ENCODE measurements at places on chromosomes 5 and 9.

DNA sequence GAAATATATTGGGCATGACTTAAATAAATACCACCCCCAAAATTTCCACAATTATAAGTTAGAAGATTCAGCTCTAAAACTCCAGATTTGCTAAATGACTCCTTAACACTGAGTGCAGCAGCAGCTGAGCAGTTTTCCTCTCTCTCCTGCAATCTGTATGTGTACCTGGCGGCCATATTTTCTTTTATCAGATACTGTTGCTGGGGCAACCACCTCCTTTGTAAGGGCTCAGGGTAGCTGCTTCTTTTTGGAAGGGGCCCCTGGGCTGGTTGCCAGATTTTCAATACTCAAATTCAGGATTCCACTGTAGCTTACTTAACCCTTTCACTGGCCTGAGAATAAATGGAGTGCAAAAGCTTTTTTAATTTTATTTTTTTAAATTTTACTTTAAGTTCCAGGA lies 197.0 kb downstream of the TAF11L14 start:
- no peak for DNase-seq

DNA sequence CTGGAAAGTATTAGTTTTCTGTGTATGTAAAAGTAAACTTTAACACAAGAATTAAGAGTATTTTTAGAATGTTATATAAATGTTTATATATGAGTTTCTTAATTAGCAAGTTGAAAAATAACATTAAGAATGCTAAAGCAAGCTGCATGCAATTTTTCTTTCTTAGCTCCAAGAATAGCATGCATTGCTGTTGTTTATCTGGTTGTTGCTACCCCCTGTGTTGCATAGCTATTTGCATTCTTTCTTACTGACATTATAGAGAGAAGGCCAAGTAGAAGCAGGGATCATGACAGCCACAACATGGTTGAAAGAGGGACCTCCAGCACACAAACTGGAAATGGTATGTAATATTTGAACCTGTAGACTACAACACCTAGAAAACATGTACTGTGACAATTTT lies 94.8 kb downstream of the ERCC6L2 start:
- DNase-seq: no peak

DNA sequence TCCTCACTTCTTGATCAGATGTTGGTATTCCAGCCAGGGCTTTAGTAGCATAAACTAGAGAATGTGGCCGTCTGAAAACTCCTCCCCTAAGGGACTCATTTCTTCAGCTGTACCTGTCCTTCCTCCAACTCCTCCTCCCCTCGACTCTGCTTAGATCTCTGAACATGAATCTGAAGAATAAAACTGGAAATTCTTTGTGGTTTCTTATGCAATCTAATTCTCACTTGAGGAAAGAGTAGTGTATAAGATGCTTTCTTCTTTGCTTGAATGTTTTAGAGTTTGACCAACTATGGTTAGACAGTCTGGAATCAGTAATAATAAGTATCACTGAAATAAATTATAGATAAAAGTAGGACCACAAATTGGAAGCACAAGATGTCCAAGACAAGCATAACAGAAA lies 128.5 kb downstream of the LRRC70 start:
- DNase-seq: no peak

DNA sequence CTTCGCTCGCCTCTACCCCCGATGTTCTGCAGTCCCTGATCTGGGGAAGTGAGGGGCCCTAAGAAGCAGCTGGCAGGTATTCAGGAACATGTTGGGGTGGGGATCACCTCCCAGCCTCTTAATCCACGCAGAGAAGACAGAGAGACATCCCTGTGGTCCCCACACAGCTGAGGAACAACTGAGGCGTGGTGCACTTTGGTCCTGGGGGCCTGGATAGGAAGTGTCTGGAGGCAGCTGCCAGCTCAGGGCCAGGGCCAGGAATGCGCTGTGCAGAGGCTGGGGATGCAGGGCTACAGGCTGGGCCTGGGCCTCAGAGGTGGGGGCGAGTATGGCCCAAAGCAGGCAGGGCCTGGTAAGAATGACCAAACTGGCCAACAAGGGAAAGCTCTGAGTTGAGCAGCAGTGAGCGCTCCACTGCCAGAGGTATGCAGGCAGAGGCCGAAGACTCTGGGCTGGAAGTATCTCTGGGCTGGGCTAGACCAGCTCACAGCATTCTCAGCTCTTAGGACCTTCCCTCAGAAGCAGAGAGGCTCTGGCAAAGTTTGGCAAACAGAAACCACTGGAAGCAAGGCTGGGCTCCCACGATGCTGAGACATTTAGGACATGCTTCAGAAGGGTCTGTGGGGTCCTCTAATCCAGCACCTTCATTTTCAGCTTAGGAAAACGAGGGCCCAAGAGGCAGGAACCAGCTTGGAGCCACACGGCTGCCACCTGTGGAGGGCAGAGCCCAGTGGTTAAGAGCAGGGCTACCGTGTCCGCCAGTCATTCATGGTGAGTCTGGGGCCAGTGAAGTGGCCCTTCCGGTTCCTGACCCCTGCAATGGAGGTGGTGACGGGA lies 174.4 kb downstream of the GAPVD1 start:
- no peak for DNase-seq

- no peak for DNase-seq
Measured at GRCh38 chr5:9555961-9556360, 10.1 kb upstream of the SEMA5A start.

DNA sequence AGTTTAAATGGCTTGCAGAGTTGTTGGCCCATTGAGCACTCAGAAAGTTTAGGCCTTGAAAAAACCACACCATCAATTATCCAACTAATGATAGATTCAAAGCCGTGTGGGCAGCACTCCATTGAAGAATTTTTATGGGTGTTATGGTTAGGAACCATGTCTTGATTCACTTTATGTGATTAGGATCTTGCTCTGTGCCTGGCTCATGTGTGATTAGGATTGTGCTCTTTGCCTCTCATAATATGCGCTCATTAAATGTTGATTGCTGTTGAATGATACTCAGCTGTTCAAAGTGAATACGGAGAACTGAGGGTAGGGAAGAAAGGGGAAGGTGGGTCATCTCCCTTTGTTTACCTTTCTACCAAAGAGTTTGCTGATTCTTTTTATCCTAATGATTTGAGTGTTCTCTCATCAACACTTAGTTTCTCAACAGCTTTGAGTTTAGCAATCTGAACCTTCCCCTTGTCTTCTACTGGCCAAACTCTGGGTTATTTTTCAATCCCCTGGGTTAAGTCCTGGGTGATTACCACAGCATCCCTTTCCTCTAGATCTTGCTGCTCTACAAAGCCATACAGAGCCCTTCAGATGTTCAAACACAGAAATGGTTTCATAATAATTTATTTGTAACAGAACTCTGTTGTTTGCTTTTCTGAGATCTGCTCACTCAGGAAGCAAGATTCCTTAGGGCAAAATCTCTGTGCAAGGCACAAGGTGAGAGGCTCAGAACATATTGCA lies 668.8 kb upstream of the RGMB start:
- DNase-seq: no peak

DNA sequence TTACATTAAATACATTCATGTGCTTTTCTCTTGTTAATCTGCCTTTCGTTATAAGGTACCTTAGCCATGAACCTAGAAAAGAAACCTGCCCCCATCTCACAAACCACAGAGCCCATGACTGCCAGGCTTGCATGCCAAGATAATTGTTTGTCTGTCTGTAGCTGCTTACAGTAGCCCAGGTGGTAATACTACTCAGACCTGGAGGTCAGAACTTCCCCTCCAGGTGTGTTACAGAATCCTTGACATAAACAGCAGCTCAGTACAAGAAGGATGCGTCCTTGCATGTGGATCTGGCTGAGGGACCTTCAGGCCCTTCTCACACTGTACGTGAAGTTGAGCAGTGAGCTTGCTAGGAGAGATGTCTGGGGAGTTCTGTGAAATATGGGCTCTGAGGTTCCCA lies 291.4 kb downstream of the CSNK1G3 start:
- DNase-seq: no peak

- DNase-seq: no peak
Measured at GRCh38 chr5:76715736-76716455, at the start of gene F2R. F2R (plus strand) TSS chr5:76716126; CDS start chr5:76716308, 182 bp downstream.

GRCh38 chr9:96122282-96122681 lies 179.7 kb downstream of the HSD17B3 start:
- no peak for DNase-seq

- DNase-seq: no peak
Measured at GRCh38 chr9:134418354-134418753, 92.1 kb downstream of the RXRA start.

GRCh38 chr5:135120951-135121350 lies 86.9 kb upstream of the PITX1 start:
- no peak for DNase-seq

DNA sequence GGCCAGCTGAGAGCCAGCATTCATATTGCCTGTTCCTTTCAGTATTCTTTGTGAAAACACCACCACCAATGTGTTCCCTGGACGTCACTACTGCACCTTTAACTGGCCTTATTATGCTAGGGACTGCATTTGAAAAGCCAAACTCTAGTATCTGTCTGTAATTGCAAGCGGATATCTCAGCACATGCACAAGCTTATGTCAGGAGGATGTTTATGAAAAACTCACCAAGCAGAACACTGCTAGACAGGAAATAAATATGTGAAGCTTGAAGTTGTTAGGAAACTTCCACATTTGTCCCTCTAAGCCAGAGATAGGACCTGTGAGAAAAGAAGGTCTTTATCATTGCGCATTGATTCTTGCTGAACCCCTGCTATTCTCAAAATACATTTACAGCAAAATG lies 135.4 kb upstream of the CCDC152 start:
- DNase-seq: no peak

GRCh38 chr9:87862536-87863268 lies 20.0 kb upstream of the SPATA31E1 start:
- no peak for DNase-seq

DNA sequence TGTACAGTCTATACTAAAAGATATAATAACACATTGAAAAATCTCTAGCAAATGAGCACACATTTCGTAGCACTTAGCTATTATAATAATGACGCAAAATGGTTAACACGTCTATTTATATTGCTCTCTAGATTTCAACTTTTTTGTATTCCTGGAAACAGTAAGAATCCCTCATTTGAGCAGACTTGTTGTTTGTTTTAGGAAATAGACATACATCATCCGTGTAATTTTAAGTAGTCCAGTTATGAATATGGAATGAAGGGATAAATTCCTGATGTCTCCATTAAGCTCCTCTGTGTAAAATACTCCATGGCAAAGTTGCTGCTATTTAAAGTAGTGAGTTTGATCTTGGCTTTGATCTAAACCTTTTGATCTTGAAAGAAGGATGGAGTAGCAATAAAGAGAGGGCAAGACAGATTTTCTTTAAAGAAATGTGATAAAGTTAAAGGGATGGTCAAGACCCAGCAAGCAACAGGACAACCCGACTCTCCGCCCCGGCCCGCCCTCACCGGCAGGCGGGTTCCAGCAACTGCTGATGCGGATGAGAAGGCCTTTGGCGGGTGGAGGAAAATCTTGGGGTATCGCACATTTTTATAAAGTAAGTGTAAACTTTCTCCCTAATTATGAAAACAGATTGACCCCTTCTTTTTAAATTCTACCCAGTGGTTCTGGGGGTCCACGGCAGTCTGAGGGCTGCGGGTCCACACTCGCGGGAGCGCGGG lies 277.4 kb downstream of the AOPEP start:
- DNase-seq: no peak

DNA sequence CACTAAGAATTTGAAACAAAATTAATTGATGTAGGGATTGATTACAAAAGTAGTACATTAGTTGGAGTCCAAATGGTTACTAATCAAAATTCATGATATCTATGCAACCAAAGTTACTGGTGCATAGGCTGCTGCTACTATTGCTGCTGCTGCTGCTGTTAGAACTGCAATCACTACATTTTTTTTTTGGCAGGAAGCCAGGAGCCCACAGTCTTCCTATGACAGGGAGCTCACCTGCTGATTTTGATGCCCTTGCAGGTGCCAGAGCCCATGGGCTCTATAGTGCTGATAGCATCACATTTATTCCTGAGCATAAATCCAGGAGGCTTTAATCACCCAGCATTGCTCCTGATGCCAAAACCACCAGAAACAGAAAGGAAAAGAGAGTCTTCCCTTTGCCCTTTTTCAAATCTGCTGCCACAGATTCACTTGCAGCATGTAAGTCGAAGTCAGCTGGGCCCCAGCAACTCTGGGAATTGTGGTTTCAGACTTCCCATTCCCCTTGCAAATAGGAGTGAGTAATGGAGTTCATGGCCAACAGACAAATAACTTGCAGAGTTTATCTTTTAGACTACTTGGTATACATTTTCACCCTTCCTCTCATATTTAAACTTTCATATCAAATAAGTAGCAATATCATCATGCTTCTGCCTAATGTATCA lies 17.6 kb downstream of the SLCO6A1 start:
- DNase-seq: no peak

DNA sequence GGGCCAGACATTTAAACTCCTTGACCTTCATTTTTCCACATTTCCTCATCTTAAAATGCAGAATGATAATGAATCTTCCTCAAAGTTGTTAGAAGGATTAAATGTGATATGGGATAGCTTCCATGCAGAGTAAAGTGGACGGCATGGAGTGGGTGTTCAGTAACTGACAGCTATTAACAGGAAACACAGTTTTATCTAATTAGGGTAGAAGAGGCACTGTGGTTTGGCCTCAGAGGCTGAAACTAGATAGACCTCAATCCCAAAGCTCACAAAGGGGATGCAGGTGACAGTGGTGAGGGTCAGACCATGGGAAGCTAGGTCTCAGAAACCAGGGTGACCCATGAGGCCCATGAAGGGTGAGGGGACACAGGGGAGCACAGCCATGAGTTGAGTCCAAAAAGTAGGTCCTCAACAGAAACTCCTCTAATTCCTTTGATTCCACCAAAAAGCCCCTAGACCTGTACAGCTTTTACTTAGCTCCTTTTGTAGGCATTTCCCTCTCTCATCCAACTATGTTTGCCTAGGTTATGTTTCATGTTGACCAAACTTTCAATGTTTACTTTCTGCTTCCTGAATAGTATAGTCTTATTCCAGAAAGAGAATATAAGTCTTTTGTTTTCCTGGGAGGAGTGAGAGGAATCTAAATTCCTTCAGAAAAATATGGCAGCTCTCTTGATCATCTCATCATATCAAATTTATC lies 27.9 kb upstream of the GLDC start:
- no peak for DNase-seq

DNA sequence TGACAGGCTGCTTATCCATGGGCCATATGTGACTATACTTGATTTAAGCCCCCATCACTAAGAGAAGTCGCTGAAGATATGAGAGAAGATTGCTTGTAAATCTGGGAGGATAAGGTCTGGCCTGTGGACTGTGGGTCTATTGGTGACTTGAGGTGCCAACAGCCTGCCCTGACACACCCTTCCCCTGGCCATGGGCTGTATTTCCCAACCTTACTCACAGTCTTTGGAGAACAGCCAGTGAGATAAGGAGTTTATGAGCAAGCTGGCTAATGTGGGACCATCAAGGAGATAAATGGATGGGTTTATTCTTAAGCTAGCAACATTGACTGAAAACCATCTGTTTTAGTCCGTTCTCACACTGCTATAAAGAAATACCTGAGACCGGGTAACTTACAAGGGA lies 231.3 kb downstream of the ZSWIM6 start:
- DNase-seq: no peak
